PC-3 (cell line): ENCODE measurements at places on chromosomes 12 and 14. TPM values are rescaled to one million over a fixed set of nuclear protein-coding genes. Genes with fewer than 3 reads are reported as not detected.

Gene STXBP6
- total RNA-seq: 0.40 TPM in 1 of 2 replicates, not detected in the other

Gene THAP2
- 1.2 and 2.4 TPM in 2 replicates for total RNA-seq

Gene TMCC3
- 4.7 and 6.5 TPM in 2 replicates for total RNA-seq

Gene RIMBP2
- not detected in 2 replicates for total RNA-seq

Gene NGB
- not detected in 2 replicates for total RNA-seq

Gene SLC4A8
- 3.3 and 4.2 TPM in 2 replicates for total RNA-seq

Gene SIX4
- total RNA-seq: 29.2 and 33.2 TPM in 2 replicates

Gene ABCC9
- total RNA-seq: 0.23 and 0.33 TPM in 2 replicates

Gene SYNDIG1L
- total RNA-seq: not detected in 2 replicates

Gene OASL
- 6.4 and 7.6 TPM in 2 replicates for total RNA-seq

Gene FLVCR2
- total RNA-seq: 1.8 and 3.9 TPM in 2 replicates

Gene NFATC4
- total RNA-seq: 11.5 and 15.1 TPM in 2 replicates

Gene CCDC38
- not detected in 2 replicates for total RNA-seq

Gene AQP2
- total RNA-seq: not detected in 2 replicates

Gene SLC2A14
- total RNA-seq: not detected in 2 replicates

Gene GLIPR1L1
- not detected in 2 replicates for total RNA-seq

Gene SCNN1A
- 2.3 and 2.9 TPM in 2 replicates for total RNA-seq

Gene CCDC175
- not detected in 2 replicates for total RNA-seq

Gene PARPBP
- 22.5 and 23.0 TPM in 2 replicates for total RNA-seq

Gene MSRB3
- total RNA-seq: 4.5 and 5.9 TPM in 2 replicates

Gene TIGAR
- total RNA-seq: 3.7 and 4.6 TPM in 2 replicates

Gene MYF6
- not detected in 2 replicates for total RNA-seq

Gene POTEM
- total RNA-seq: 0.12 TPM in 1 of 2 replicates, not detected in the other

Gene CISTR
- total RNA-seq: not detected in 2 replicates

Gene RPL10L
- not detected in 2 replicates for total RNA-seq

Gene KRT7
- 2,144 and 2,979 TPM in 2 replicates for total RNA-seq

Gene OR6C70
- not detected in 2 replicates for total RNA-seq

Gene FAM222A
- 11.7 and 15.3 TPM in 2 replicates for total RNA-seq

Gene DAO
- not detected in 2 replicates for total RNA-seq

Gene TPPP2
- total RNA-seq: not detected in 2 replicates

Gene CSRP2
- total RNA-seq: 33.1 and 36.3 TPM in 2 replicates

Gene ADCY6
- 19.0 and 24.4 TPM in 2 replicates for total RNA-seq

Gene SLCO1A2
- total RNA-seq: not detected in 2 replicates

Gene PRH2
- total RNA-seq: not detected in 2 replicates

Gene ABCD2
- total RNA-seq: not detected in 2 replicates

Gene VASH1
- total RNA-seq: 1.3 and 1.8 TPM in 2 replicates

Gene OAS1
- total RNA-seq: 10.1 and 10.2 TPM in 2 replicates
